Endothelial cell (in vitro differentiated cells): ENCODE measurements at places on chromosomes 4 and X.
A peak's percentile ranks its signal among the peaks of the same experiment; 100 is the strongest.

- H3K4me3 ChIP-seq = peak overlapping the region; percentile 86
- H3K36me3 ChIP-seq = peaks cover 17% of the 10 kb centered on the region
- H3K27ac ChIP-seq = peak overlapping the region; percentile 5
These were observed 2.8 kb downstream of the RTL5 start for GRCh38 chrX:72128881-72129280.

DNA sequence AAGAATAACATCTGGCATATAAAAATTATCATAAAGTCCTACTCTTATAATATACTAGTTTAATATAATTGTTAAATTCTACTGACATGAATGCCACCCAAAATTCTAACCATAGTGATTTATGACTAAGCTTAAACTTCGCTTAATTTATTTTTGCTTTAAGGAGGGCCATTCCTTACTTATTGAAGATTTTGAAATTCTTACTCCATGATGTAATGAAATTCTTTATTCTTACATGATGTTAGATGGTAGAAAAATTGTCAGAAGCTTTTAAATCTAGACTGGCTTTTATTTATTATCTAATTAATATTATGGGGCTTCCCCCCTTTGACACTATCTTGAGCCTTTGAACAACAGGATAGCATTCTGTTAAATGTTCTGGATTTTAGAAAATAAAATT, 19.5 kb upstream of the SUPT20HL2 start:
- no peak overlapping the region for H3K27ac ChIP-seq
- no peaks in the 10 kb centered on the region for H3K27me3 ChIP-seq
- no peak for DNase-seq
- H3K4me3 ChIP-seq = no peak overlapping the region

GRCh38 chrX:31355206-31355955, 283.5 kb upstream of the FTHL17 start:
- no peak overlapping the region for H3K27ac ChIP-seq
- no peaks in the 10 kb centered on the region for H3K4me1 ChIP-seq
- peaks cover 2% of the 10 kb centered on the region for H3K27me3 ChIP-seq
- no peak for DNase-seq

GRCh38 chrX:37958525-37959211, 47.7 kb upstream of the SYTL5 start:
- no peaks in the 10 kb centered on the region for H3K36me3 ChIP-seq
- no peak for DNase-seq
- no peak overlapping the region for H3K4me3 ChIP-seq
- H3K4me1 ChIP-seq = no peaks in the 10 kb centered on the region
- no peaks in the 10 kb centered on the region for H3K27me3 ChIP-seq

DNA sequence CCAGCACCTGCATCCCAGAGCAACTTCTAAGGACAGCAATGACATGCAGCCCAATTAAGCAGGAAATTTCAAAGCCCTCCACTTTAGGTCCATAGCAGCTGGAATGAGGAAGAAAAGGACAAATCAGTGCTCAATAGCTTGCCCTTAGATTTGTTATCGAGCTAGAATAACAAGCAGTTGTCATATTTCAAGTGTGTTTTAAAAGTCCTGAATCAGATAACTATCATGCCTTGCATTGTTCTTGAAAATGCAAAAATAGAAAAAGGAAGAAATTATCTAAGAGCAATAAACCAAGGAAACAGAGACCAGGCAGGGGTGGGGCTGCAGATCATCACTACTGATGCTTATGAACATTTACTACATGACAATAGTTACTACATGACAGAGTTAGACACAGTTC, 43.9 kb upstream of the KLF3 start:
- H3K36me3 ChIP-seq = no peaks in the 10 kb centered on the region
- DNase-seq = no peak
- H3K4me1 ChIP-seq = peaks cover 7% of the 10 kb centered on the region
- no peaks in the 10 kb centered on the region for H3K27me3 ChIP-seq
- no peak overlapping the region for H3K4me3 ChIP-seq

DNA sequence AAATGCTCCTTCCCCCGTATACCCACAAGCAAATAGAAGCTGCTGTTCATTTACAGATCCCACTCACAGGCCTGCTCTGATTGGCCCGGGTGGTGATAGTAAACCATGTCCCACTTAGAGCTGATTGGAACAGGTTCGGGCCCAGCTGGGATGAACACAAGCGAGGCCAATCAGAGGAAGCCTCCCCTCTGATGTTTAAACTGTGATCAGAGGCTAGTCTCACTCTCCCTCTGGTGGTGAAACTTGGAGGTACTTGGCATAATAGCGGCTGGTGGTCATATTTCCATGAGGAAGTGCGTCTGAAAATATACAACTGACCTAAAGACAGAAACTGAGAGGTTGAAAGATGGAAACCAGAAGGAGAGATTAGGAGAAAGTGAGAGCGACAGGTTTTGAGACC, 51.5 kb upstream of the TRPC3 start:
- H3K27me3 ChIP-seq = peaks cover 4% of the 10 kb centered on the region
- DNase-seq = peak; percentile 33
- no peaks in the 10 kb centered on the region for H3K36me3 ChIP-seq
- H3K4me3 ChIP-seq = no peak overlapping the region
- H3K4me1 ChIP-seq = no peaks in the 10 kb centered on the region

- H3K27me3 ChIP-seq = peaks cover 1% of the 10 kb centered on the region
- no peak overlapping the region for H3K4me3 ChIP-seq
- no peak for DNase-seq
These were observed 13.2 kb downstream of the GPC4 start for GRCh38 chrX:133402042-133402453.

DNA sequence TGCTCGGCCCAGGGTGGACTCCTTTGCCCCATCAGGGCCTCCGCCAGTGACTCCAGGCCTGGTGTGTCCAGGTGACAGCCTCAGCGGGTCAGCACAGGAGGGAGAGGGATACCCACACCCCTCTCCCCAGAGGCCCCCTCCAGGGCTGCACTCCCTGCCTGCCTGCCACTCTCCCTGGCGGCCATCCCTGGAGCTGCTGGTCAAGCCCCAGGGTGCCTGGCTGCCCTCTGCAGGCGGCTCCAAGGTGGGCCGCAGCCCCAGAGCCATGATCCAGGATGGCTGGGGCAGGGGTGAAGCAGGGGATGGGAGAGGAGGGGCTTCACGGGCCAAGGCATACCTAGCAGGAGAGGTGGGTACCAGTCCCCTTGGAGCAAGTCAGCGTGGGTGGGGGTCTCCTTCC, 3.8 kb downstream of the FGFRL1 start:
- no peak overlapping the region for H3K27ac ChIP-seq
- H3K4me3 ChIP-seq = no peak overlapping the region
- H3K27me3 ChIP-seq = peaks cover 7% of the 10 kb centered on the region
- no peak for DNase-seq

DNA sequence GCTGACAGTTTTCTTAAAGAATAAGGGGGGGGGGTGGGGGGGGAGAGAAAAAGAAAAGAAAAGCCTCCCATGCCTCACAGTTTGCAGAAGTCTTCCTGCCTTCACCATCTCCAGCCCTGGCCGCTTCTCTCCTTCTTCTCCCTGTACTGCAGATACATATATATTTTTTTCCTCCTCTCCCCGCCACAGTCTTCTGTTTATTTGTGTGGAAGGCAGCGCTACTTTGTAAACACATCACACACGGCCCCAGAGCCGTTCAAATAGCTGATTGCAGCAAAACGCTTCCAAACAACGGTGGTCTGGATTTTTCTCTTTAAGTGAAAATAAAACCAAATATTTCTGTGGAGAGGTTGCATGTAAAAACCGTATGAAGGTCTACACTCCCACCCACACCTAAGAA, 732 bp downstream of the NLGN4X start:
- no peak for DNase-seq
- no peak overlapping the region for H3K27ac ChIP-seq
- peaks cover 4% of the 10 kb centered on the region for H3K27me3 ChIP-seq
- H3K4me3 ChIP-seq = peak overlapping the region; percentile 96
- H3K4me1 ChIP-seq = peaks cover 11% of the 10 kb centered on the region

DNA sequence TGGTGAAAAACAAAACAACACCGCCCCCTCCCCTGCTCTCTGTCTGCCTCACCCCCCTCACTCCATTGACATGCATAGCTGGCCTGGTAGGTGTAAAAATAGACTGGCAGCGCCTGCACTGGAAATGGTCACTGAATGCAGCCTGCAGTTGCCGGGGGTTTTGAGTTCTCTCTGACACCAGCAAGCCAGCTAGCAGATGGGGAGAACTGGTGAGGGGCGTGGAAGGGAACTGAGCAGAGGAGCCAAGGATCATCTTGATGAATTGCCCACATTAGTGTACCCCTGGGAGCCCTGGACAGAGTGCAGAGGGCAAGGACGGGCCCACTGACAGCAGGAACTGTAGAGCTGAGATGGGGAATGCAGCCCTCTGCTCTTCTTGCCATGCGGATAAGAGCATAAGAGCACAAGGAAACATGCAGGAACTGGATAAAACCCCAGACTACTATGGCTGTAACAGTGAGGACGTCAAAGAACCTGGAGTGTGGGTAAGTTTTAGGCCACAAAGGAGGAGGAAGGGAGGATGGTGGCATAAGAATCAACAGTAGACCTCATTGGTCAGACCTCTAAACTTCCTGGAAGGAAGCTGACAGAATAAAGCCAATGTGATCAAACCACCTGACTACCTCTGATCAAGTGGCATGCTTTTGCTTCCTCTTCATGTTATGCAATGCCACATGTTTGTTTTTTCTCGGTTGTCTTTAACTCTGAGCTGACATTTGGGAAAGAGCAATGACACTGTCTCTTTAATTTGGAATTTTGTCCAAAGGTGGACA, 96.3 kb downstream of the ANK2 start:
- DNase-seq = peak; percentile 9
- H3K27me3 ChIP-seq = no peaks in the 10 kb centered on the region
- peaks cover 13% of the 10 kb centered on the region for H3K4me1 ChIP-seq
- H3K36me3 ChIP-seq = no peaks in the 10 kb centered on the region

GRCh38 chr4:123976285-123976684, 579.7 kb downstream of the SPRY1 start:
- no peak overlapping the region for H3K4me3 ChIP-seq
- no peak for DNase-seq
- no peak overlapping the region for H3K27ac ChIP-seq
- peaks cover 9% of the 10 kb centered on the region for H3K4me1 ChIP-seq
- peaks cover 4% of the 10 kb centered on the region for H3K36me3 ChIP-seq
- no peaks in the 10 kb centered on the region for H3K27me3 ChIP-seq

- H3K27me3 ChIP-seq = no peaks in the 10 kb centered on the region
- no peak for DNase-seq
- H3K4me1 ChIP-seq = no peaks in the 10 kb centered on the region
- H3K4me3 ChIP-seq = no peak overlapping the region
These were observed 110.8 kb upstream of the FAM9B start for GRCh38 chrX:9144701-9145241.

DNA sequence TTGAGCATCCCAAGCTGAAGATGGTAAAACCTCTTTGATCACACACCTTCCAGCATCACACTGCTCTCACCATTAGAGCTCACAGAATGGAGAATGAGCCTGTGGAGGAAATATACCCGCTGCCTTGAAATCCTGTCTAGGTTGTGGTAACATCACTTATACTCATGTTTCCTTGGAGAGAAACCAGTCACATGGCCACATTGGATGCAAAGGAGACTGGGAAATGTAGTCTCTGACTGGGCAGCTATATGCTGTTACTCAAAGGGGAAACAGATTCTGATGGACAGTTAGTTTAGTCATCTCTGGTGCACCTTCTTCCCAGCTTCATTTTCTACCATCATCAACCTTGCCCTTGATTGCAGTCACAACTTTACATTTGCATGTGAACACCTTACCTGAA, 286.3 kb downstream of the ANKRD50 start:
- no peak for DNase-seq
- peaks cover 42% of the 10 kb centered on the region for H3K4me1 ChIP-seq
- H3K27ac ChIP-seq = no peak overlapping the region
- H3K4me3 ChIP-seq = no peak overlapping the region
- H3K36me3 ChIP-seq = no peaks in the 10 kb centered on the region
- H3K27me3 ChIP-seq = peaks cover 4% of the 10 kb centered on the region

- DNase-seq = no peak
- no peaks in the 10 kb centered on the region for H3K27me3 ChIP-seq
- H3K27ac ChIP-seq = no peak overlapping the region
- no peaks in the 10 kb centered on the region for H3K4me1 ChIP-seq
- no peak overlapping the region for H3K4me3 ChIP-seq
- H3K36me3 ChIP-seq = no peaks in the 10 kb centered on the region
These were observed 98.2 kb upstream of the PGRMC2 start for GRCh38 chr4:128385683-128386304.

DNA sequence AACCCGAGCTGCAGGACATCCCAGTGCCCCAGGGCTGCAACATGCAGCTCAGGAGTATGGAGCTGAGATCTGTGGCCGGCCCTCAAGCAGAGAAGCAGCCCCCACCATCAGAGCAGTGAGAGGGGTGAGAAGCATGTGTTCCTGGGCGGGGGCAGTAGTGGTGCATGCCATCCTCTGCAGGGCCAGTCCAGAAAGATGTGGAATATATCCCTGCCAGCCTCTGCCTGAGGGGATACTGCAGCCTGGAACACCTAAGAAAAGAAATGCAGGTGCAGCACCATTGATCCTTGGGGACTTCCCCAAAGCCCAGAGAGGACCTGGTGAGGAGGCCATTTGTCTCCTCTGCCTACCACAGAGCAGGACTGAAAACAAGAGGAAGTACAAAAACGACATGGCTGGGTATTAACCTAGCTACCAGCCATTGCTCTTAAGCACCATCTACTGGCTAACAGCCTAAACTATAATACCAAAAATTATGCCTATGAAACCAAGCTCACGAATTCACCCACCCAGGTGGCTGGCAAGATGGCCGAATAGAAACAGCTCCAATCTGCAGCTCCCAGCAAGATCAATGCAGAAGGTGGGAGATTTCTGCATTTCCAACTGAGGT, 158.8 kb downstream of the ADGRA3 start:
- no peak overlapping the region for H3K4me3 ChIP-seq
- H3K4me1 ChIP-seq = no peaks in the 10 kb centered on the region
- peaks cover 4% of the 10 kb centered on the region for H3K27me3 ChIP-seq
- no peaks in the 10 kb centered on the region for H3K36me3 ChIP-seq

DNA sequence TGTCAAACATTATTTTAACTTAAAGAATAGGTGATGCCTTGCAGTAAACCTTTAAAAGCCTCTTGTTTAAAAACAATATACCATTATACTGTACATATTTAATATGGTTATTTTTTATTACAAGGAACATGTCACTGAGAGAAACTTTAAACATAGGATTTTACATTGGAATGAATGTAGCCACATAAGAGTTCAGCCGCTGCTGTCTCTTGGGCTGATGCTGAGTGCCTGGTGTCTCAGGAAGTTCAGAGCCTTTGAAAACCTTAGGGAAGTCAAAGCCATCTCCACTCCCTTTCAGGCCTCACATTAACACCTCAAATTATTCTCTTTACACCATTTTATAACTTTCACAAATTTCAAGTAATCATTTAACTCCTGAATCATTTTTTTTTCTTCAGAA, 93.5 kb upstream of the DKK2 start:
- peaks cover 27% of the 10 kb centered on the region for H3K4me1 ChIP-seq
- peaks cover 1% of the 10 kb centered on the region for H3K27me3 ChIP-seq
- H3K36me3 ChIP-seq = no peaks in the 10 kb centered on the region

- no peaks in the 10 kb centered on the region for H3K36me3 ChIP-seq
- H3K27ac ChIP-seq = no peak overlapping the region
- DNase-seq = no peak
- H3K4me1 ChIP-seq = no peaks in the 10 kb centered on the region
- no peak overlapping the region for H3K4me3 ChIP-seq
These were observed 363.4 kb downstream of the DMD start for GRCh38 chrX:32847921-32848320.
